GOT3 (cell line): ENCODE measurements at places on chromosomes 4 and X.

DNA sequence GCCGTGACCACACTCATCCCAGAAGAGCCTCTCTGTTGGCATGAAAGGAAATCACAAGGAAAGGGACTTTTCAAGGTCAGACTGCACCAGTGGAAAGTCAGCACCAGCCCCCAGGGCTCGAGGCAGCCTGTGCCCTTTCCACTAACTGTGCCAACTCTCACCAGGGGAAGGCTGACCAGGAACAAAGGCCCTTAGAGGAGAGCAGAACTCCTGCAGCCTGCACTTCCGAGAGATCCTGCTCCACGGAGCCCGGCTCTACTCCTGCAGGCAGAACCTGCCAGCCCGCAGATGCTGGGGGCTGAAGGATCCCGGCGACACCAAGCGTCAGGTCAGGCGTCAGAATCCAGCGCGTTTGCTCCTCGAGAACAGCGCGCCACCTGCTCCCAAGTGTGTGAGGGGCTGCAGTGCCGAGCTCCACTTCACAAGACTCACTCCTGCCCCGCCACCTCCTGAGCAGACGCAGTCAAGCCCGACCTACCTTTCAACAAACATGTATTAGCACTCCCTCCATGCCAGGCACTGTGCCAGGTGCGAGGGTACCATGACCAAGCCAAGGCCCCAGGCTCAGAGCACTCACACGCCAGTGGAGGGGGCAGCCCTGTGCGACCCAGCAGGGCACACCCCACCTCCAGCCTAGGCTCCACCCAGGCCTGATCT, 13.6 kb upstream of the HELT start:
- no peak for DNase-seq

DNA sequence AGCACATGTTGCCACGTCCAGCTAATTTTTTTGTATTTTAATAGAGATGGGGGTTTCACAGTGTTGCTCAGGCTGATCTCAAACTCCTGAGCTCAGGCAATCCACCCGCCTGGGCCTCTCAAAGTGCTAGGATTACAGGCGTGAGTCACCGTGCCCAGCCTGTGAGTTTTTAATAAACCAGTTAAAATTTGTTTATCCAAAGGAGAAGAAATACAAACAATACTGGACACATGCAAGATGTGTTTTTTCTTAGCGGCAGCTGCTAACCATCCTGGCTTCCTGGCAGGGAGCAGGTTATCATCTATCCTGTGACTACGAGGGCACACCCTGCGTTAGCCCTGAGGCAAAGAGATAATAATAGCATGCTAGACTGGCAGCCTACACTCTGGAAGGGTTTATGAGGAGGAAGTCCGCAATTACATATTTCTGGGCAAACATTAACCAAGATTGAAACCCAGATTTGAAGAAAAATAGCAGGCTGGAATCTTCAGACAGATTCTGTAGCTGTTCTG, 191.4 kb downstream of the SPRY1 start:
- no peak for DNase-seq

- no peak for DNase-seq
Observed at GRCh38 chr4:182752158-182752910, 164.9 kb downstream of the DCTD start.

GRCh38 chr4:180134091-180134866, 2108.9 kb upstream of the TENM3 start:
- DNase-seq, result no peak

GRCh38 chr4:5933996-5934831, 41.3 kb upstream of the CRMP1 start:
- DNase-seq, result no peak

GRCh38 chr4:92101737-92102172, 202.0 kb upstream of the GRID2 start:
- no peak for DNase-seq
